ENCODE measurements at places on chromosomes 2 and 18. TPM values are rescaled to one million over a fixed set of nuclear protein-coding genes. Genes with fewer than 3 reads are reported as not detected.

CASP10 gene
- 14.3 TPM for total RNA-seq

MEP1B gene
- total RNA-seq = not detected

CXCR2 gene
- total RNA-seq = 9.1 TPM

ERMN gene
- 4.6 TPM for total RNA-seq

GPBAR1 gene
- 0.94 TPM for total RNA-seq

MAL gene
- total RNA-seq = 241 TPM

ACKR3 gene
- 90.5 TPM for total RNA-seq

CD28 gene
- 3.4 TPM for total RNA-seq

HJURP gene
- 0.71 TPM for total RNA-seq

RAD51AP2 gene
- not detected for total RNA-seq

CHRNG gene
- total RNA-seq = not detected

CNRIP1 gene
- total RNA-seq = 41.7 TPM

C2orf78 gene
- total RNA-seq = not detected

B3GNT7 gene
- total RNA-seq = 4.2 TPM

ABCB11 gene
- 1.5 TPM for total RNA-seq

CYBRD1 gene
- 280 TPM for total RNA-seq

SERPINB12 gene
- total RNA-seq = not detected

RBM45 gene
- 14.7 TPM for total RNA-seq

FAP gene
- total RNA-seq = 10.4 TPM

BCS1L gene
- 26.8 TPM for total RNA-seq

MALT1 gene
- total RNA-seq = 25.5 TPM

SP3 gene
- total RNA-seq = 93.5 TPM

TUBA3E gene
- total RNA-seq = not detected

CHRND gene
- total RNA-seq = not detected

DSG1 gene
- 0.04 TPM for total RNA-seq

ATAD2B gene
- total RNA-seq = 42.2 TPM

All from sciatic nerve (tissue), 2 donors.